ENCODE measurements at places on chromosomes 6 and 20. TPM values are rescaled to one million over a fixed set of nuclear protein-coding genes. Genes with fewer than 3 reads are reported as not detected.

PLN gene
- total RNA-seq = 1.3 TPM

- DNase-seq = no peak
Observed at GRCh38 chr6:79862126-79862525, 85.2 kb downstream of the ELOVL4 start.

DNA sequence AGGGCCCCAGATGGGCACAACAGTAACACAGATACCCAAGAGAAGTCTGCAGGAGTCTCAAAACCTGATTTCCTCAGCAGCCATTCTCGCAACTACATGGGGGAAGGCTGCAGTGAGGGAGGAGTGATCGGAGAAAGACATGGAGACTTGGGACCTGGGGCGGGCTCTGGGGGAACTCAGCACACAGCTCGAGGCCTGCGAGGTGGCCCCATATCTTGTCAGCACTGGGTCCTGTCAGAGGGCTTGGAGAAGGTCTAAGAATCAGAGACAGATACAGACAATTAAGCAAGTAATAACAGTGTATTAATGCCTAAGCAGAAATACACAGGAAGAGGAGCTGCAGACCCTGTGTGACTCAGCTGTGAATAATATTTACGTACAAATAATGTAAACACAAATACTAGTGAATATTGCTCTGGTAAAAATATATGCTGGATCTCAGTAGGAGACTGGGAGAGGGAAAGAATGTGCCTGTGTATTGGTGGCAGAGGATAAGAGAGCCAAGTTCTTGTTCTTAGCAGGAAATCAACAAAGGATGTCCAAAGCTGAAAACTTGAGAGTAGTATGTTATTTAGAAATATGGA is 336.2 kb downstream of the ZFAND3 start:
- no peak for DNase-seq

- DNase-seq = no peak
Observed at GRCh38 chr6:41573276-41573675, 27.1 kb downstream of the FOXP4 start.

- DNase-seq = no peak
Observed at GRCh38 chr20:11170565-11170964, 496.8 kb upstream of the JAG1 start.

- no peak for DNase-seq
Observed at GRCh38 chr20:25040438-25040831, 17.5 kb downstream of the ACSS1 start.

ZSCAN9 gene
- total RNA-seq = 7.3 TPM
